ENCODE measurements at places on chromosomes 5 and 9.

- no peak for DNase-seq
Measured at GRCh38 chr9:132672413-132672690, 2.1 kb downstream of the GTF3C4 start.

- no peak for DNase-seq
Measured at GRCh38 chr5:56649569-56649968, 165.8 kb upstream of the MAP3K1 start.

- DNase-seq = no peak
Measured at GRCh38 chr9:135517407-135517822, 3.8 kb upstream of the LCN1 start.

DNA sequence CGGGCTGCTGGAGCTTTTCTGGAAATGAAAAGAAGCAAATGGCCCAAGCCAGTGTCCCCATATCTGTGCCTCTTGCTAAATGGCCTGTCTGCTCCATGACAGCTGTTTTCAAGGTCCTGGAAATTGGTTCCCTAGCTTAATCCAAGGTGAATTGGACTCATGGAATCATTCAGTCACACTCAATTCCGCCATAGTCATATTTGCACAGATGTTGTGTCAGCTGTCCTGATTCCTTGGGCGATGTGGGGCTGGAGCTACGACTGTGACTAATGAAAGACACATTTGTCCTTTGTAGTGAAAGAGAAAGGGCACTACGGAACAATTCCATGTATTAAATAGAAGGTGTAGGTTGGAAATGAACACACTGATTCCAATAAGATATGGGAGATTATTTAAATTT lies 102.9 kb upstream of the MEGF10 start:
- DNase-seq = no peak

DNA sequence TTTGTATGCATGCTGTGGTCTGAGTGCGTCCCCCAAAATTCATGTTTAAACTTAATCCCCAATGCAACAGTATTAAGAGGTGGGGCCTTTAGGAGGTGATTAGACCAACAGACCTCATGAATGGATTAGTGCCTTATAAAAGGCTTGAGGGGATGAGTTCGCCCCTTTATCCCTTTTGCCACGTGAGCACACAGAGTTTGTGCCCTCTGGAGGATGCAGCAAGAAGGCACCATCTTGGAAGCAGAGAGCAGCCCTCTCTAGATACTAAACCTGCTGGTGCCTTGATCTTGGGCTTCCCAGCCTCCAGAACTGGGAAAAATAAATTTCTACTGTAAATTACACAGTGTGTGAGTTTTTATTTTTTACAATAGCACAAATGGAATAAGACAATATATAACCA lies 177.1 kb upstream of the SPRY4 start:
- DNase-seq = no peak

DNA sequence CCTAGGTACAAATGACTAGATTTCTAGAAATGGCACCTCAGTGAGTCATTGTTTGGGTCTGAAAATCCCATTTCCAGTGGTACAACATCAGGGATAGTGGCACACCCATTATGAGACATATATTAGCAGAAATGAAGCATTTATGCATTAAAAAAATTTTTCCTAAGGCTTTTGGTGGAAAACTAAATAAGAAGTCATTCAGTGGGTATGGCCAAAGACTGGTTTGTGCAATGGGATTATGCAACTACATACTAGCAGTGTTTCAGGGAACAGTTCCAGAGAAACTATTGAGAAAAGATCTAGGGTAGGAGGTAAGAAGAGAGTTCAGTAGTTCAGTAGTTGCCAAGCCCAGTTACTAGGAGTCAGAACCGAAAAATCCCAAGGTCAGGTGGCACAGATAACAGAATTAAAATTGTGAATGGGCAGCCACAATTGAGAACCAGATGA lies 106.5 kb upstream of the HAPLN1 start:
- no peak for DNase-seq

DNA sequence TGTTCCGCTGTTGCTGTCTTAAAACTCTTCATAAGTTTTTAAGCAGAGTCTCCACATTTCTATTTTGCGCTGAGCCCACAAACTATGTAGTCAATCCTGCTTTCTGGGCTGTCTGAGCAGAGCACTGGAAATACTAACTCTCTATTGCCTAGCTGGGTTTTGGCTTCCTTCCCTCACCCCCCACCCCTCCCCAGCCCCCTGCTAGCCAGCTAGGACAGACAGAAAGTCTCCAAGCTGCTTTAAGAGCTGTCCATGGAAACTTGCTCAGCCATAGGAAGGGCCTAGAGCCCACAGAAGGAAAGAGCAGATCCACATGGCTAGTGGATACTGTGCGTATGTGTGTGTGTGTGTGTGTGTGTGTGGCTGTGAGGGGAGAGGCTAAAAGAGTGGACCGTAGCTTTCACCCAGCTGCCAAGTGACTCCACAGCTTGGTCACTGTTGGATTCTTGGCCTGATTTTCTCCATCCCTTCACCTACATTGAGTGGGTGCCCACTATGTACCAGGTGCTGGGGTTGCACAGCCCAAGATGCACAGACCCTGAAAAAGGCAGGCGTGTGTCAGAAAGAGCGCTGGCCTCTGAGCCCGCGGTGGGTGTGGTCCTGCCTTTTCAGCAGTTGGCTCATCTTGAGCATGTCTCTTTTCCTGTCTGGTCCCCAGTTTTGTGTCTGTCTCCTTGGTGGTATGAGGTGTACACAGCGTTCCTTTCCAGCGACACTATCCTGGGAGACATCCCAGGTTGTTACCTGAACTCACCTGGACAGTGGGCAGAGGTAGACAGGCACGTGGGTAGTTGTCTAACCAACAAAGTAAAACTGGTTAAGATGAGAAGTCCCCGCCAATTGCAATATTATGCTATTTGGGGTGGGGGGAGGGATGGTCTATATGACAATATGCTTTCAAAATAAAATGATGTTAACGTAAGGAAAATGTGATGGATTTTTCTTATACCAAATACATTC lies 5.4 kb upstream of the NKX2-5 start:
- DNase-seq = no peak

GRCh38 chr9:94874316-94874715 lies 147.8 kb downstream of the AOPEP start:
- DNase-seq = no peak

GRCh38 chr5:67272453-67273130 lies 76.0 kb upstream of the CD180 start:
- DNase-seq = no peak

DNA sequence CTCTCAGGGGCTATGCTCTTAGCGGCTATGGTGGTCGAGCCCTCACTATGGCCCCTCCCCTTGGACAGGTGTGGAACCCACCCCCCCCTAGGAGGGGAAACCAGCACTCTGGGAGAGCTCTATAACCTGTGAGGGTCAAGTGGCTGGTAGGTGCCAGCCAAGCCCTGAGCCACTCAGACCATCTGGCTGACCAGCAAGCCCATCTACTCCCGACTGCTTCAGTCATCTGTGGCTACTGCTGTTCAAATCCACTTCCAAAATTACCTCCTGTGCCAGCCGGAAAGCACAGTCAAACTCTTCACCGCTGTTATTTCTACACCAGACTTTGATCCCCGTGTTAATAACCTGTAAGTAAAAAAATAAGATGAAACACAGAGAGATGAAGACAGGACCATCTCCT lies 28.5 kb downstream of the NSUN2 start:
- no peak for DNase-seq

- DNase-seq = no peak
Measured at GRCh38 chr5:150765011-150765798, 6.4 kb upstream of the DCTN4 start.

GRCh38 chr9:92446536-92446935 lies 22.3 kb upstream of the OMD start:
- no peak for DNase-seq

DNA sequence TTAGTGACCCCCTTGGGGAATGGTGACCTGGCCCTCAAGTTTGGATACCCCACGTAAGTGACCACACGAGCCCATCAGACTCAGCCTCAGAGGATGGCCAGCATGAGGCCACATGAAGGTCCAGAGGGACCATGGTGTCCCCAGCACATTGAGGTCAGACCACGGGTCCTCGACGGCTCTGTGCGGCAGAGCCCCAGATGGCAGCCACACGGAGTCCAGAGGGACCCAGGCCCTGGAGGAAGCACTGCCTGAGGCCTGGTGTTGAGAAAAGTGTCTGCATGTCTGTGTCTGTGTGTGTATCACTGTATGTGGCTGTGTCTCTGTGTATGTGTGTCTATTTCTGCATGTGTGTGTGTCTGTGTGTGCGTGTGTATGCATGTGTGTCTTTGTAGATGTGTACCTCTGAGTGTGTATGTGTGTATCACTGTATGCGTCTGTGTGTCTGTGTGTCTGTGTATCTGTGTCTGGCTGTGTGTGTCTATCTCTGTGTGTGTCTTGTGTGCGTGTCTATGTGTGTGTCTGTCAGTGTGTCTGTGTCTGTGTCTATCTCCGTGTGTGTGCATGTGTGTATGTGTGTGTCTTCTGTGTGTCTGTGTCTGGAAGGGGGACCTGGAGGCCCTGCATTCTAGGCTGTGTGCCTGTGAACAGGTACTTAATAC lies 992 bp downstream of the LCNL1 start:
- DNase-seq = no peak

GRCh38 chr9:96361668-96362067 lies 21.8 kb downstream of the SLC35D2 start:
- no peak for DNase-seq

- DNase-seq = no peak
Measured at GRCh38 chr5:171442287-171443042, 23.0 kb downstream of the FGF18 start.

GRCh38 chr9:35758475-35759050 lies 4.5 kb upstream of the MSMP start:
- no peak for DNase-seq

- no peak for DNase-seq
Measured at GRCh38 chr5:107063511-107063910, 607.2 kb downstream of the EFNA5 start.

GRCh38 chr9:98584059-98584458 lies 124.7 kb downstream of the GABBR2 start:
- peak; percentile 9 for DNase-seq

- DNase-seq = no peak
Measured at GRCh38 chr5:33984671-33985124, at the start of gene SLC45A2. SLC45A2 (minus strand) TSS chr5:33984693; CDS start chr5:33984583, 110 bp downstream.

GRCh38 chr9:19018201-19018600 lies 14.8 kb downstream of the SAXO1 start:
- no peak for DNase-seq

GRCh38 chr9:106146066-106146840 lies 451.9 kb downstream of the TMEM38B start:
- no peak for DNase-seq

GRCh38 chr5:28810751-28811136 lies 1772.4 kb upstream of the CDH9 start:
- no peak for DNase-seq

All from stimulated activated CD8-positive, alpha-beta memory T cell treated with anti-CD3 and anti-CD28 coated beads, Interleukin-2, amount 100 ng/mL, for 48 hours (primary cell).